Muscle of back (tissue), 13 donors: ENCODE measurements at places on chromosomes 3 and 15.
A peak's percentile ranks its signal among the peaks of the same experiment; 100 is the strongest.

DNA sequence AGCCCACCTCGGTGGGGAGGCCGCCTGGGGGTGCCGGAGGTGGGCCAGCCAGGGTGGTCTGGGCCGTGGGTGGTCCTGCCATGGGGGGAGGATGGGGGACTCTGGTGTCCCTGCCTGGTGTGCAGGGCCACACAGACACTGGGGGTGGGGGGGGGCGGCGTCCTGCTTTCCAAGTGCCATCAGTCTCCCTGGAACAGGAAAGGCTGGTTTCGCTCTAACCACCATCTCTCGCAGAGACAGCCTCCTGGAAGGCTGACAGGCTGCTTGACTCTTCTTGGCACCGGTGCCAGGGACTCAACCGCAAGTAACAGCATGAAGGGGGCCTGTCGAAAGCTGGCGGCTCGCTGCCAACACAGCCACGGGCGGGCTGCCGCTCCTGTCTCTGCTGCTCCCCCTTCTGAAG, 40.3 kb downstream of the RGMA start:
- DNase-seq = no peak

DNA sequence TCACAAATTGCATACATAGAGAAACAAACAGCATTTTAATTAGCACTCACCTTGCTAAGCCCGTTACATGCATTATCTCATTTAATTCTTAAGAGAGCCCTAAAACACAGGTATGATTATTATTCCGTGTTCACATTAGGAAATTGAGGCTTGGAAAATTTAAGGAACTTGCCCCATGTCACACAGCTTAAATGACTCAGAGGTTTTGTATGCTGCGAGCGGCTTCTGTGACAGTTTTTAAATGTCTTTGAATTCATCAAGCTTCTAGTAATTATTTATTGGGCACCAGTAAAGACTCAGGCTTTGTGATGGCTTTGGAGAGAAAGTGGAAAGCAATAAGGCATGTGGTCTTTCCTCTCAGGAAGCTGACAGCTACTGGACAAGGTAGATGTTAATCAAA, 166.7 kb upstream of the THBS1 start:
- no peak for DNase-seq

GRCh38 chr3:194556086-194557056, 69.6 kb upstream of the ATP13A3 start:
- DNase-seq = no peak

- DNase-seq = no peak
Observed at GRCh38 chr15:90596943-90597342, 67.2 kb downstream of the CRTC3 start.

DNA sequence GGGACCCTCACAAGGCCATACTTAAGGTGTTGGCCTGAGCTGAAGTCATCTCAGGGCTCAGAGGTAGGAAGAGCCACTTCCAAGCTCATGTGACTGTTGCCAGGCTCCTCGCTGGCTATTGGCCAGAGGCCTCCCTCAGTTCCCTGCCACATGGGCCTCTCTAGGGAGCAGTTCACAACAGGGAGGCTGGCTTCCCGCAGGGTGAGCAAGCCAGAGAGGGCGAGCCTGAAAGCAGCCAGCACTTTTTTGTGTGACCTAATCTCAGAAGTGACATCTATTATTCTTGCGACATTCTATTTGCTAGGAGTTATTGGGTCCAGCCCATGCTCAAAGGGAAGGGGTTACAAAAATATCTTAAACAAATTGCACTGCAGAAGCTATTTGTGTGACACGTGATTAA, 201.4 kb downstream of the SSR3 start:
- no peak for DNase-seq

DNA sequence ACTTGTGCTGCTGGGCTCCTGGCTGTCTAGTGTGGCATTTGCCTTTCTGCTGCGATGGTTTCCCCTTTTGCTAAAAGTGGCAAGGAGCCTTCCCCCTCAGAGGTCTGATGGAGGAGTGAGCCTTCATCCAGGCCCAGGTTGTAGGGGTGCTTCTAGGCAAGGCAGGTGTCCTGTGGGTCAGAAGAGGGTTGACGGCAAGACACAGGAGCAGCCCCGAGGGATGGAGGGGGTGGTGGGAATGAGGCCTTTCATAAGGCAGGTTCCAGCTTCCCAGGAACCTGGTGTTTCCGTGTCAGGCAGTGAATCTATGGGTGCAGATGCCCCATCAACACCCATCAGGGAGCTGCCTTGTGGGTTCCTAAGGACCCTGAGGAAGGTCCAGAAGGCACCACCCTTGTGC, 63.0 kb upstream of the TAMM41 start:
- no peak for DNase-seq

DNA sequence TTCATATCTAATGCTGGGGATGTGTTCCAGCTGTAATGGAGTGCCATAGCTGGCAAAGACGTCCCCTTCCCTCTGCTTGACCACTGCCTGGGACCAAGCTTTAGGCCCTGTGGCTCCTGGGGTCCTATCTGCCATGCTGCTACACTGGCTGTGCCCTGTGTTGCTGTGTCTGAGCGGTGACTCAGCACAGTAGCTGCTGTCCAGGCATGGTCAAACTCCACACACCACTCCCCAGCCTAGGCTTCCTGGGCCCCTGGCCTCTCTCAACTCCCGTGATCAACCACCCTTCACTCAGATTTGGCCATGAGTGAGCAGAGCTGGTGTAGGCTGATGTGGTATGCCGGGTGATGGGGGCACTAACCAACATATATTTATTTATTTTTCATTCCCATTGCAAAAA, 27.0 kb downstream of the EPHB1 start:
- no peak for DNase-seq

DNA sequence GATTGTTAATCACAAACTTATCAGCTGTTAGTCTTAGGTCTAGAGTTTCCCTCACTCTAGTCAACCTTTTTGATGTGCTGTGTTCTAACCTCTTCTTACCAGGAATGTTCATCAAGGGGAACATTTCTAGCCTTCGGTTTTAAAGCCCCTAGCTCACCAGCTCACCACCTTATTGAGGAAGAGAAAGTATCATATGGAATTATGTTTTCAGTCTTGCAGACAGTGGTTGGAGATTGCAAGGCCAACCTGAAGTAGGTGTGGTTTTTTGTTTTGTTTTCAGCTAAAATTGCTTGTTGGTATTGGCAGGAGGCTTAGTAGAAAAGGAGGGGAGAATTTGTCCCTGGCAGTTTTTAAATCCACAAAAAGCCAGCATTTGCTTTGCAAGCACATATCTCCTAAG, 48.4 kb upstream of the CCDC80 start:
- DNase-seq = no peak

- DNase-seq = peak; percentile 64
Observed at GRCh38 chr3:82133070-82133606, 371.7 kb upstream of the GBE1 start.

DNA sequence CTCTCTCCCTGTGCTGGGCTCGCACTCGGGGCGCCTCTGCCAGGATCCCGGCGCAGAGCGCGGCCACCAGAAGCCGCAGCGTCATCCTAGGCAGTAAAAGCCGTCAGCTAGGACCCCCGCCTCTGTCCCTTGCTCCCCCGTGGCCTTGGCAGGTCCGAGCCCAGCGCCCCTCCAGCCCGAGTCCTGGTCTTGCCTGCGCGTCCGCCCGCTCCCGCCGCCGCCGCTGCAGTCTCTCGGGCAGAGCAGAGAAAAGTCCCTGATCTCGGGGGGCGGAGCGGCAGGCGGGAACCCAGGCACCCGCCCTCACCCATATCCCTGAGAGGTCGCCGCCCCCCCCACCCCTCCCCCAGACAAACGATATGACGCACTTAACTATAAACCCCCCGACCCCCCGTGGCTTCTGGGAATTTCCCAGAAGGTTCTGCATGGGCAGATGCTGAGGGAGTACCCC, at the start of gene COL7A1:
TSS of gene COL7A1 (minus strand) at position 255 of the 451 bp plus-strand sequence. CDS start at position 85, 170 bp downstream.
- DNase-seq = no peak

DNA sequence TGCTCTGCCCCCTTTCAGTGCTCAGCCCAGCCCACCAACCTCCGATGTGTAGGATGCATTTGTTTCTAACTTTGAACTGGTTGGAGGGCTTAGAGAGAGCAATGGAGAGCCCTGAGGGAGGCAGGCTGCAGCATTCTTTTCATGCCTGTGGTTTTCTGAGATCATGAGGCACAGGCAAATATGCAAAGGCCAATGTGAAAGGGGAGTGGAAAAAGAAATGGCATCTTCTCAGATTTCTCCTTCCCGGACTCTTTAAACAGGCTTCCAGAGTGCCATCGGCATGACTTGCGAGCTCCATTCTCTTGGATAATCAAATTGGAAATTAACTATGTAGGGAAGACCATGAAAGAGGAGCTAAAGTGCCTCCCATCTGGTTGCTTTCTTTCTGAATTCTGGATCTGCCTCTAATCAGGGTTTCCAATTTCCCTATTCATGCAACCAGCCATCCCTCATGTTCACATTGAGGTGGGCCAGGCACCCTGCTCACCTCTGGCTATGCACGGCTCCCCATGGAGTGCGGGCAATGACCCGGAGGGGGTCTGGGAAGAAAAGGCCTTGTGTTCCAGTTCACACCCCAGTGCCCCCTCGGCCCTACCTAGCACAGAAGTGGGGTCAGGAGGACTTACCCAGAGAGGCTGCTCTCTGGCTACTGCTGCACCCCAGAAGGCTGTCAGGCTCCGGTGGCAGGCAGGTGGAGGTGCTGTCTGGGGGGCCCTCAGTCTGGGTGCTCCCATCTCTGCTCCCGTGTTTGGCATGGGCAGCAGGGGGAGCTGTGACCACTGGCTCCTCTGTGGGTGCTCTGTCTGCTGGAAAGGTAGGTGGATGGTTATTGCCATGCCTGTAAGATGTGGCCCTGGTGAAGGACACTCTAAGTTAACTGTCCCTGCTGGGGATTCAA, 16.1 kb downstream of the AMOTL2 start:
- peak; percentile 84 for DNase-seq

DNA sequence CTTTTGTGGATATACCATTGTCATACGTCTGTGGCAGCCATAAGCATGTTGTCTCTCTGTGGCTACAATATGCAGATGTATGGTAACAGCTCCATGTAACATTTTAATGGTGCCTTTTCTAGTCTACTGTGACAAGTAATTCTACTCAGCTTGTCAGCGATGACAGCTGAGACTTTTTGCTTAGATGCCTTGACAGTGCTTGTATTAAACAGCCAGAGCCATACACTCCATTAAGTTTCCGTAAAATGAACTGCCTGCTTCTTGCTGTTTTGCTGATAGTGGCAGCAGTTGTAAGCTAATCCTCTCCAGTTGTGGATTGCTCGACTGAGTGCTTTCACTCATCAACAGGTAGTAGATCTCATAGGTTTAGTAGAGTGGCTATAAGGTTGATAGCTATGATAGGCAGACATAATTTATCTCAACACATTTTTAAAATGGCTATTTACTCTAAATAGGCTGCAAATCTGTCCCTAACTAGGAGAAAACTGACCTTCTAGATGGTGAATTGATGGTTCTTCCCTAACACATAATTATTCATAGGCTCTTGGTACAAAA, 260.2 kb upstream of the NAALADL2 start:
- no peak for DNase-seq

DNA sequence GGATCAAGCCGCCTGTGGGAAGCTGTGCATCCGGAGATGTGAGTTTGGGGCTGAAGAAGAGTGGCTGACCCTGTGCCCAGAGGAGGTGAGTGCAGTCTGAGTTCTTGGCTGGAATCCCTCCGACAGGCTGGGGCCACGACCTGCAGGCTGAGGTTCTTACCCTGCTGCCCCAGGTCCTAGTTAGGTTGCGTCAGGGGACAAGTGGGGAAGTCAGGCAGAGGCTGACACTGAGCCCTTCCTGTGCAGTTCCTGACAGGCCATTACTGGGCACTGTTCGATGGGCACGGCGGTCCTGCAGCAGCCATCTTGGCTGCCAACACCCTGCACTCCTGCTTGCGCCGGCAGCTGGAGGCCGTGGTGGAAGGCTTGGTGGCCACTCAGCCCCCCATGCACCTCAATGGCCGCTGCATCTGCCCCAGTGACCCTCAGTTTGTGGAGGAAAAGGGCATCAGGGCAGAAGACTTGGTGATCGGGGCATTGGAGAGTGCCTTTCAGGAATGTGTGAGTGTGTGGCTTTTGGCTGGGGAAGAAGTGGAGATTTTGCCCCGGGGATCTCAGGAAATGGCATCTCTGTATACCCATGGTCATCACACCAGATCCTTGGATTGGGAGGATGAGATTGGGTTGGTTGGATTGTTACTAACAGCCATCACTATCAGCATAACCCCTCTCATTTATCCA, 1.3 kb downstream of the PPM1M start:
- no peak for DNase-seq

GRCh38 chr15:66211670-66212562, 41.6 kb downstream of the MEGF11 start:
- DNase-seq = no peak

GRCh38 chr3:195151866-195152541, 119.0 kb downstream of the XXYLT1 start:
- DNase-seq = no peak

DNA sequence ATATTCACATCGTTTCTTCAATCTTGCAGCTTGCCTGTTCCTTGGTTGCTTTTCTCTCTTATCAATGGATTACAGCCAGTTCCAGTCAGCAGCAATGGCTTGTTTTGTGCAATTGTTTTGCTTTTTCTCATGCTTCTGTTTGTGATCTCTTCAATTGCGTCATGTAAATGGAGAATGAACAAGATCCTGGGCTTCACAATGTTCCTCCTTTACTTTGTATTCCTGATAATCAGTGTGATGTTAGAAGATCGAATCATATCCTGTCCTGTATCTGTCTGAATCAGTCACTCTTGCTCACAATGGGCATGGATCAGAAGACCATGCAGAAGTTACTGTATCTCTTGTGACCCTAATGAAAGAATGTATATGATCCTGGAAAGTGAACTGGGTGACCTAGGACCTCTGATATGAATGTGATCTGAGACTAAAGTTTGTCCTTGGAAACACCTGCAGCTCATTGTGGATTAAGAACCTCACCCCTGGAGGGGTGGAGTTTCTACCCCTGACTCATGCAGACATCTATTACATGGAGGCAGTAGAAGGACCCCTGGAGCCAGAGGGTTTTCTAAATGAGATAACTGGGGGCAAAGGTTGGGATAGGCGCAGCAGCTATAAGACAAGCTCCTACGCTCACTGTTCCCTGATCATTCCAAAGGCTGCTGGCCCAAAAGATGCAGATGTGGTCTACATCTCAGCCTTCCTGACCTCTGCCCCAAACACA, 32.2 kb downstream of the SLC24A1 start:
- no peak for DNase-seq

- DNase-seq = no peak
Observed at GRCh38 chr3:123394391-123395020, 54.4 kb downstream of the ADCY5 start.

- DNase-seq = no peak
Observed at GRCh38 chr3:170815340-170815739, 54.7 kb downstream of the RPL22L1 start.

- DNase-seq = no peak
Observed at GRCh38 chr15:56844892-56845291, 73.6 kb upstream of the TCF12 start.

- DNase-seq = no peak
Observed at GRCh38 chr3:58218904-58219303, 8.1 kb upstream of the DNASE1L3 start.
